GM23338 (cell line): ENCODE measurements at places on chromosomes 6 and 20. TPM values are rescaled to one million over a fixed set of nuclear protein-coding genes. Genes with fewer than 3 reads are reported as not detected.

MTCH1 gene
- 261 and 271 TPM in 2 replicates for total RNA-seq

ADGRG6 gene
- 4.9 and 7.7 TPM in 2 replicates for total RNA-seq

COL21A1 gene
- 6.1 and 6.2 TPM in 2 replicates for total RNA-seq

BANF2 gene
- not detected in 2 replicates for total RNA-seq

DNMT3B gene
- 2,222 and 2,281 TPM in 2 replicates for total RNA-seq

CRIP3 gene
- 18.8 and 22.0 TPM in 2 replicates for total RNA-seq

SAMD10 gene
- total RNA-seq, result 2.8 and 7.3 TPM in 2 replicates

SLC12A5 gene
- total RNA-seq, result 0.35 and 3.5 TPM in 2 replicates

MCM3 gene
- 328 and 369 TPM in 2 replicates for total RNA-seq

ADTRP gene
- total RNA-seq, result not detected in 2 replicates

RIPOR3 gene
- total RNA-seq, result 6.0 and 6.3 TPM in 2 replicates

GLP1R gene
- 3.6 and 3.7 TPM in 2 replicates for total RNA-seq

SIRPG gene
- not detected in 2 replicates for total RNA-seq

CALHM4 gene
- total RNA-seq, result not detected in 2 replicates

WFDC5 gene
- total RNA-seq, result not detected in 2 replicates

ZSCAN12 gene
- total RNA-seq, result 5.7 and 7.3 TPM in 2 replicates

PROCR gene
- 32.9 and 45.2 TPM in 2 replicates for total RNA-seq

DYNLT2 gene
- 2.8 and 3.3 TPM in 2 replicates for total RNA-seq

SIGLEC1 gene
- not detected in 2 replicates for total RNA-seq

RFX6 gene
- total RNA-seq, result 0.31 and 0.35 TPM in 2 replicates

TUBB2B gene
- 794 and 802 TPM in 2 replicates for total RNA-seq

SLC24A3 gene
- total RNA-seq, result 2.5 and 3.0 TPM in 2 replicates

NR2E1 gene
- not detected in 2 replicates for total RNA-seq

NAPB gene
- 12.9 and 18.1 TPM in 2 replicates for total RNA-seq

GRM4 gene
- total RNA-seq, result 24.4 and 30.6 TPM in 2 replicates

CST7 gene
- not detected in 2 replicates for total RNA-seq

FAM217A gene
- total RNA-seq, result not detected in 2 replicates

SLC13A3 gene
- total RNA-seq, result 8.6 and 9.3 TPM in 2 replicates

BTN3A1 gene
- total RNA-seq, result 4.0 and 4.3 TPM in 2 replicates

PRPH2 gene
- total RNA-seq, result 0.52 and 0.89 TPM in 2 replicates

SULF2 gene
- 14.0 and 20.7 TPM in 2 replicates for total RNA-seq

RNF5 gene
- total RNA-seq, result 119 and 127 TPM in 2 replicates

PGC gene
- total RNA-seq, result not detected in 2 replicates

DLK2 gene
- 0.16 and 0.21 TPM in 2 replicates for total RNA-seq

ERGIC3 gene
- 121 and 147 TPM in 2 replicates for total RNA-seq

TNFRSF6B gene
- 0.28 and 3.8 TPM in 2 replicates for total RNA-seq

EMILIN3 gene
- total RNA-seq, result 6.3 and 6.6 TPM in 2 replicates

LIN28B gene
- total RNA-seq, result 96.4 and 99.2 TPM in 2 replicates

KCNK16 gene
- not detected in 2 replicates for total RNA-seq
